Upper lobe of left lung (tissue), 6 donors: ENCODE measurements at places on chromosomes 4 and X.

DNA sequence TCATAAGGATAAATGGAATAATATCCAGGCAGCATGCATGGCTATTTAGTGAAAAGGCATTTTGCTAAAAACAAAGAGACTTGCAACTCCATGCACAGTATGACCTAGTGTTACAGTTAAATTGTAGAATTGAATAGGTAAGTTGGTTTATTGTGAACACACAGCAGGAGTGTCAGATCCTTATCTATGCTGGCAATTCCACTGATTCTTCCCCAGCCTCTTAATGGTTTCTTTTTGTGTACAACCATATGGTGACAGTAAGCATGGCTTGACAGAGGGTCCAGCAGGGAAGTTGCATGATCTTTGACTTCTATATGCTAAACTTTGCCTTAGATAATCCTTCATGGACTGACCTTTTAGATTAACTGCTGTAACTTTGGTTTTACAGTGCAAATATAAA, 936.6 kb upstream of the EPHA5 start:
- DNase-seq = no peak

DNA sequence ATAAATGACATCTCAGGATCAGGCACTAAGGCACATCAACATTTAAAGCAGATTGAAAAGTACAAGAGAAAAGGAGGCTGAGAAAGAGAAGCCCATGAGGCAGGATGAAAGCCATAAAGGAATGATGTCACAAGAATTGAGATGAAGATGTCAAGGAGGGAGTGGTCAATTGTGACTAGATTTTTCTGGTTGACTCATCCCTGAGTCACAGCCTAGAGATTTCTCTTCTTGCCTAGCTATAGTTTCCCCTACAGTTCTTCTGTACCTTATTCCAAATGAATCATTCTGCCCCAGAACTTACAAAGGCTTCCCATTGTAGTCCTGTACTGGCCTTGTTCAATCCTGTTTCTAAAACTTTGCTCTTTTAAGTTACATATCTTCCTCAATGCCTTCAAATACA, 3.4 kb upstream of the USP53 start:
- no peak for DNase-seq

- no peak for DNase-seq
These were observed 10.9 kb downstream of the SMARCA1 start for GRCh38 chrX:129512409-129512808.

DNA sequence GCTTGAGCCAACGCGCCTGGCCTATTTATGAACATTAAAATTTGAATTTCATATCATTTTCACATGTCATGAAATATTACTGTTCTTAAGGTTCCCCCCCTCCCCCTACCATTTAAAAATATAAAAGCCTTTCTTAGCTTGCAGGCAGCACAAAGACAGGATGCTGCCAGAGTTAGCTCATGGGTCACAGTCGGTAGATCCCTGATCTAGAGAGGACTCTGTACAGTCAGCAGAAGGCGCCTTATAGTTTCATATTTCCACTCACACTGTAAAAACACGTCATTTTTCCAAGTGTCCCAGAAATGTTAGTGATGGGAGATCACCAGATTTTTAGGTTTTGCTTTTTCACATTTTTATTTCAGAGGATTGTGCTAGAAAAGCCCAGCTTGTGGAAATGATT, 12.2 kb downstream of the NOCT start:
- DNase-seq = no peak

DNA sequence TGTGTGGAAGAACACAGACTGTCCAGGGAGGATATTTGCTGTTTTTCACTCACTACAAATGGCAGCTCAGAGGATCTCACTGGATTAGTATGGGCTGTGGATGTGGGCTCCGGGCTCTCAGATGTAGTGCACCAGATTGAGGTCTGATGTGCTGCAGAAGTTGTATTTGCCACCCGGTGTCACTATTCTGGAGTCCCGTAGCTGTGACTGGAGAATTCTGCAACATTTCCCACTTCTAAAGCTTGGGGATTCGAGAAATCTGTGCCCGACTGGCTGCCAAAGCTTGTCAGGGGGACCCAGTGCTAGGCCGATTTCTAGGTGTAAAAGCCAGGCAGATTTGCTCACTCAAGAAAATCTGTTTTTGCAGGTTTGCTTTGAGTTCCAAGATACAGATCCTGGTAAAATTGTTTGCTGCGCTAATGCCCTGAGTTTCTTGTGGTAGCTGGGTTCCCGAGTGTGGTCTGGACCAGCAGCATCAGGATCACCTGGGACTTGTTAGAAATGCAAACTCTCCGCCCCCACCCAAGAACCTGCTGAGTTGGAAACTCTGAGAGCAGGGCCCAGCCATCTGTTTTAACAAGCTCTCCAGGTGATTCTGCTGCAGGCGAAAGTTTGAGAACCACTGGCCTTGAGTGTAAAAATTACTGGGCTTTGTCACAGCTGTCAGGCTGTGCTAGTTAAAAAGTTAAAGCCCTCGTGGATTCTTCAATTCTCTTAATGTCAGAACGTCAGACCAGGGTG, 18.1 kb downstream of the KIT start:
- DNase-seq = no peak

- no peak for DNase-seq
These were observed 33.8 kb upstream of the MAMLD1 start for GRCh38 chrX:150329282-150329681.

GRCh38 chr4:42048394-42048793, 58.1 kb downstream of the SLC30A9 start:
- DNase-seq = no peak

GRCh38 chrX:20204351-20204750, 62.4 kb downstream of the RPS6KA3 start:
- DNase-seq = no peak

DNA sequence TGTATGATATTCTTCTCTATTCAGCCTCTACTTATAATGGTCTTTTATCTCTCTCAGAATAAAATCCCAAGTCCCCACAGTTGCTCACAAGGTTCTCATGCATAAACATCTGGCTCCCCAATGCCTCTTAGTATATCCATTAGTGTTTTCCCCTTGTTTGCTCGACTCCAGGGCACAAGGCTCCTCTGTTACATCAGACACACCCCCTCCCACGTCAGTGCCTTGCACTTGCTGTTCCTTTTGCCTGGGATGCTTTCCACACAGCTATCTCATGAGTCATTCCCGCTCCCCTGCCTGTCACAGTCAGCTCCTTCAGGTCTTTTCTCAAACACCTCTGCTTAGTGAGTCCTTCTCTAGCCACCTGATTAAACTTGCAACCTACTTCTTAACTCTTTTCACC, 260.2 kb downstream of the IL1RAPL1 start:
- DNase-seq = no peak

GRCh38 chrX:134374294-134374693, 85.7 kb upstream of the HPRT1 start:
- no peak for DNase-seq

- DNase-seq = no peak
These were observed 1.1 kb upstream of the SEPTIN6 start for GRCh38 chrX:119693996-119694451.

DNA sequence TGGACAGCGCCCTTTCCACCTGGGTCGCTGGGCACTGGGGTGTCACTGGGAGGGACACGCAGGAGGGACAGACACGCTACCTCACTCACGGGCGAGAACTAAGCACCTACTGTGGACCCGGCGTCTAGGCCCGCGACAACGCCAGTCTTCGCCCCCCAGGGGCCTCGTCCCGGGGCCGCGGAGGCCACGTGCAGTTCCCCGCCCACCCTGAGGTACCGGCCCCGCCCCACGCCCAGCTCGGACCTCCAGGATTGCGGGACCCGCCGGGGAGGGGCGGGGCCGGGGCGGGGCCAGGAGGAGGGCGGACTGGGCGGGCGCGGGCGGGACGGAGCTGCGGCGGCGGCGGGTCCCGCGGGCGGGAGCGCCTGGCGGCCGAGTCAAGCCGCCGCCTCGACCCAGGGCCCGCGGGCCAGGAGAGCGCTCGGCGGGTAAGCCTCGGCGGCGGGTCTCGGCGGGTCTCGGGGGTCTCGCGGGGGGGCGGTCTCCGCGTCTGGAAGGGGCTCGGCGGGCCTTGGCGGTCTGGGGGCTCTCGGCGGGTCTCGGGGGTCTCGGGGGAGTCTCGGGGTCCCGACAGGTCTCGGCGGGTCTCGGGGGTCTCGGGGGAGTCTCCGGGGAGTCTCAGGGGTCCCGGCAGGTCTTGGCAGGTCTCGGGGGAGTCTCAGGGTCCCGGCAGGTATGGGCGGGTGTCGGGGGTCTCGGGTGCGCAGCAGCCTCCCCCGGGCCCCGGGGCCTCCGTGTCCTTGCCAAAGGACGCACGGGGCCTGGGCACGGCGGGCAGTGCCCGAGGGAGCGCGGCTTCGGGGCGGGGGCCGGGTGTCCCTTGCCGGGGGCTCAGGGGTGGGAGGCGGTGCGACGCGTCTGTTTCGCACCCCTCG, at the start of gene SH3BP2:
Gene SH3BP2, plus strand, starts transcription at position 375 of the 875 bp plus-strand sequence. CDS start 27,533 bp downstream, outside the sequence.
- DNase-seq = peak; percentile 97

GRCh38 chr4:121308828-121309227, 72.0 kb downstream of the QRFPR start:
- DNase-seq = no peak

GRCh38 chrX:29315931-29316330, 728.7 kb downstream of the IL1RAPL1 start:
- DNase-seq = no peak

DNA sequence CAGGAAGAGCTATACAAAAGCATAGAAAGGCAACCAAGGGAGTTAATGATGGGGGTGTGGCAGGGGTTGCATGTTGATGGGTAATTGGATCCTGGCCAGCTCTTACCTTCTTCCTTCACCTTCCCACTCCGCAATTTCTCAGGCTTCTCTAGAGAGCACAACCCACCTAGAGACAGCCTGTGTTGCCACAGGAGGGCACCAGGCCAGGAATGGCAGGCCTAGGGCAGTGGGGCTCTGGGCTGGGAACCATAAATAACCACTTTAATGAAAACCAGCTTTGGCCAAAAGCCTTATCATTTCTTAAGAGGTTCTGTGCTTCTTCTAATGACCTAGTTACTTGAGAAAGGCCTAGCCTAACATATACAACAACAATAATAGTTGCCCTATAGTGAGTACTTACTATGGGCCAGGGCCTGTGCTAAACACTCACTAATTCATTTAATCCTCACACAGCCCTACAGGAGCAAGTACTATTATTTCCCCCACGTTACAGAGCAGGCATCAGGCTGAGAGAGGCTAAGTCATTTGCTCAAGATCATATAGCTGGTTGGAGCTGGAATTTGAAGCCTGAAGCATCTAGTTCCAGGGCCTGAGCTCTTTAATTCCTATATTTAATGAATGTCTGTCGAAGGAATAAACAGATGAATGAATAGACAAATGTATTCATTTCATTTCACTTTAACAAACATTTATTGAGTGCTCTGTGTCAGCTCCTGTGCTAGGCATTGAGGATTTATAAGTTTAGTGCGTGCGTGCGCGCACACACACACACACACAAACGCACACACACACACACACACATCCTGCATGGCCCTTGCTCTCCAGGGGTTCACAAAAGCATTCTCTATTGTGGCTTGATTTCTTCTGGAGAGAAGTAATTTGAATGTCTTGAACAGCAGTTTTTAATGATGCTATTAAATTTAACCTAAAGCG, 66.8 kb downstream of the RTL9 start:
- no peak for DNase-seq

GRCh38 chr4:105162123-105162796, 15.6 kb downstream of the TET2 start:
- no peak for DNase-seq

- no peak for DNase-seq
These were observed 292.5 kb downstream of the CAMK2D start for GRCh38 chr4:113469023-113469390.

DNA sequence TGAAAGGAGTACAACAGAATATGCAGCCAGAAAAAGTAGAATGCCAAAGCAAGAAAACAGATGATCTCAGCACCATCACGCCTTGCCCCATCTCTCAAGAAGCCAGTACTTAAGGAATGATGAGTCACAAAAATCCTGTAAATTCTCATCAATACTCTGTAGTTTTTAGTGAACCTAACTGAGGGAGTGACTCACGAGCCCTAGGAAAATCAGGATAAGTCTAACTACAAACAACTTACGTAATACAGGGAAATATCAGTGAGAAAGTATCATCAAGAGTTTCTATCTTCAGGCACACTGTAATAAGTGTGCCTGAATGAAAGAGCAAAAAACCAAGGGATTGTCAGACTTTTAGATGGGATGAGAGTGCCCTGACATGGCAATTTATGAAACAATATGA, 644.4 kb downstream of the STPG2 start:
- DNase-seq = no peak

- no peak for DNase-seq
These were observed 17.6 kb downstream of the SLC2A9 start for GRCh38 chr4:10003666-10004065.

GRCh38 chr4:123507376-123507775, 110.8 kb downstream of the SPRY1 start:
- DNase-seq = no peak

DNA sequence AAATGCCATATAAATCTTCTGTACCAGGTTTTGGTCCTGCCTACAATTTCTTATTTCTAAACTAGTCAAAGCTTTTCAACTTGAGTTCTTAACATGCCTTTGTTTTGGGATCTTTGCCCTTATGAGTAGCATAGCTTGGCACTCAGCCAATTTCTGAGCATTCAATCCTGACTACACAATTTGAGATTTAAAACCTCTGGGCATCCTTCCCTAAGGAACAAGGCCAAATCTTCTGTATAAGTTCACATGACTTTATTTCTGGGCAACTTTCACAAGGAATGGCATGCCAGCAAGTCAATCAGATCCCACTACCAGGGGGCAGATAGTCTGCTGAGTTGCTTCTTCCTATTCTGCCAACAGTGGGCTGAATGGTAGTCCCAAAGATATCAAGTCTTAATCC, 254.2 kb downstream of the ADAMTS3 start:
- DNase-seq = no peak

- DNase-seq = no peak
These were observed 37.9 kb upstream of the SLC4A4 start for GRCh38 chr4:71300964-71301363.

DNA sequence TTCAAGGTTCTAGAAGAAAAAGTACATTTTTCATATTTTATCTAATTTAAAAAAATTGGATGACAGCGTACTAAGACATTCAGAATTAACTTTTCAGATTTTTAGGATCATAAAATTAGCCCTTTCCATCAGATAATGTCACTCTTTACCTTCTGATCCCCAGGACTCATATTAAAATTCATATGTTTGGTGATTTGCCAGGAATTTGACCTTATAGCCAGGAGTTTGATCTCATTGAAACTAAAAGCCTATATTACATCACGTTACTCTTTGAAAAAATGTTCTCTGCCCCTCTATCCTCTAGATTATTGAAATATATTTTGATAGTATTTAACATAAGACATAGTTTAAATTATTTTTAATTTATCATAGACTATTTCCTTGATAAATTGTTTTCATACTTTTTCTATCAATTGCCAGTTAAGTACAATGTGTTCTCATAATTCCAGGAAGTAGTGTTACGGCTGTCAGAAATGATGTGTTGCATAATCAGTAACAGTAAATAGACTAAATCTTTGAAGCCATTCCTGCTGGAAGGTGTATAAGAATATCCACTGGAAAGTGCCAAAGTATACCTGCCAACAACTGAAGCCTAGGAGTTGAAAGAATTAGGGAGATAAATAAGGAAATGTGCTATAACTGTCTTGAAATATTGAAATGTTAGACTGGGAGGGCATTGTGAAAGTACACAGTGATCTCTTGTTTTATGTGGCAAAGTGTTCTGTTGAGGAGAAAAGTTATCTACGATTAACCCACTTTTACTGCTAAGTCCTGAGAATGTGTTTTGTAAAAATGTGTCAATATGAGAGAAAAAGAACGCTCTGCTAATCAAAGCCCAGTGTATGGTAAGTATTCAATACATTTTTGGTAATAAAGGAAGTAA, 32.9 kb upstream of the PDGFC start:
- no peak for DNase-seq
